ENCODE measurements at places on chromosomes 5 and 9.
A peak's percentile ranks its signal among the peaks of the same experiment; 100 is the strongest.

- no peak for DNase-seq
Measured at GRCh38 chr5:11905206-11905605, 960 bp upstream of the CTNND2 start.

DNA sequence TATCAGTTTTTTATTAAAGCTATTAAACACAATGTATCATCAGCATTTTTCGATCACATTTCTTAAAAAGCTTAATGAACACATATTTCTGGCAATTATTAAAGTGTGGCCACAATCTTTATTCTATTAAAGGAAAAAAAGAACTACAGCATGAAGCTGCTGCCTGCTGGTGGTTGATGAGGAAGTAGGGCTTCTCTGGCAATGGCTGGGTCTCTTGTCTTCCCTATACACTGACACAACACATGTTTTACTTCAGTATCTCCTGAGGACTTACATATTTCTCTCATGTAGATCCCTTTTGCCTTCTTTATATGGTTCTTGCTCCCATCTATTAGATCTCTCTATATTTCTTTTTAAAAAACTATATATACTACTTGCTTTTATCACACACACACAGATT, 590.7 kb downstream of the RAB3C start:
- no peak for DNase-seq

DNA sequence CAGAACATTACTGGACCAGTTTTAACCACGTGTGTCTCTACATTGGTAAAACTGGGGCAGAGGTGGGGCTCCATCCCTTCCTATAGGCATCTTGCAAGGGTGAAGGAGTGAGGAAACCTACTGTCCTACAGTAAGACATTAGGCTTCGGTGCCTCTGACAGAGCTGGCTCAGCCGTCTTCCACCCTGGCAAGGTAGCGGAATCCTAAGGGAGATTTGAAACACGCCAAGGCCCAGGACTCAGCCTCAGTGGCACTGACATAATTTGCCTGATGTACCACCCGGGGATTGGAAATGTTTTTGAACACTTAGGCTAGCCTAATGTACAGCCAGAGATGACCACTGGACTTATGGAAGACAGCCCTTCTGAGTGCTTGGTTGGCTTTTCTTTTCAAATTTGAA, 329.7 kb upstream of the IRX1 start:
- DNase-seq = no peak

GRCh38 chr5:158895588-158895987, 204.1 kb downstream of the EBF1 start:
- DNase-seq = no peak

GRCh38 chr5:15252331-15252730, 247.6 kb upstream of the FBXL7 start:
- peak; percentile 60 for DNase-seq

DNA sequence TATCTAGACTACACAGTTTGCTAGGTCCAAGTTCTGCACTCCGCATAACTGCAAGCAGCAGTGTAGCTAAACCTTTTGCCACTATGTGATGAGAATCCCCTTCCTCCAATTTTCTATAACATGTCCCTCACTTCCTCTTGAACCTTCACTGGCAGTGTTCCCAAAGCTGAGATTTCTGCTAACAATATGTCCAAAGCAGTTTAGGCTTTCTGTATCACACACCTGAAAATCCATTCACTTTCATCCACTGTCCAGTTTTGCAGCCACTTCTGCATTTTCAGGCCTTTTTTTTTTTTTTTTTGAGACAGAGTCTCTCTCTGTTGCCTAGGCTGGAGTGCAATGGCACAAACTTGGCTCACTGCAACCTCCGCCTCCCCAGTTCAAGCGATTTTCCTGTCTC, 111.1 kb downstream of the GADD45G start:
- no peak for DNase-seq

GRCh38 chr5:163309914-163310313, 127.5 kb upstream of the CCNG1 start:
- no peak for DNase-seq

DNA sequence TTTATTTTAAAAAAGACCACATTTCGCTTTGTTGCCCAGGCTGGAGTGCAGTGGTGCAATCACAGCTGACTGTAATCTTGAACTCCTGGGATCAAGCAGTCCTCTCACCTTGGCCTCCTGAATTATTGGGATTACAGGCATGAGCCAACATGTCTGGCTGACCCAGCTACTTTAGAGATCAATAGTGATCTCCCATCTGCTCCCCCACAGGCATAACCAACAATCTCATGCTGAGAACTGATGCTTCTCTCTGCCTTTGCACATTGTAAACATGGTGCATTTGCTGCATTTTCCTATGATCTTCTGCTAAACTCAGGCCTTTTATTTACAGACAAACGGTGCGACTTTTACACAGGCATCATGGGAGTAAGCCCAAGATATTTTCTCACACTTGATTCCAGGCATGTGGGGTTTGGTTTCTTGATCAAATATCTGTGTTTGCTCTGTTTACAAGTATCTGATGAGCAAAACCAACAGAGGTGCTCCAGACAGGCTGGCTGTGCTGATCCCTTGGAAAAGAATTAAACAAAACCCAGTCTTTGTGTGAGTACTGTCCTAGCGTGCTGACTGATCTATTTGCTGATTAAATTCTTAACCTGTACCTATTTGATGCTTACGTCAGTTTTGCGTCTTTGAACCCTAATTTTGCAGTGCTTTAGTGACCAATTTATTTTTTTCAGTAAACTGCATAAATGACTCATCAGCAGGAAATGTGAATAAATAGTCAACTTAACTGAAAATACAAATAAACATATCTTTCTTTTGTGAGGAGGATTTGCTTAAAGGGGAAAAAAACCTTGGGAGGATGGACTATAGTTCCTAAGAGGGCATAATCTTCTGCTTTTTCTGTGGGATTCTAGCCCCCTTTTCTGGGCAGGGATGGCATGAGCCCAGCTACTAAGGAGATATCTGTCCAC, 191.7 kb upstream of the NR3C1 start:
- no peak for DNase-seq

- no peak for DNase-seq
Measured at GRCh38 chr9:129525656-129526196, 95.2 kb downstream of the C9orf50 start.

DNA sequence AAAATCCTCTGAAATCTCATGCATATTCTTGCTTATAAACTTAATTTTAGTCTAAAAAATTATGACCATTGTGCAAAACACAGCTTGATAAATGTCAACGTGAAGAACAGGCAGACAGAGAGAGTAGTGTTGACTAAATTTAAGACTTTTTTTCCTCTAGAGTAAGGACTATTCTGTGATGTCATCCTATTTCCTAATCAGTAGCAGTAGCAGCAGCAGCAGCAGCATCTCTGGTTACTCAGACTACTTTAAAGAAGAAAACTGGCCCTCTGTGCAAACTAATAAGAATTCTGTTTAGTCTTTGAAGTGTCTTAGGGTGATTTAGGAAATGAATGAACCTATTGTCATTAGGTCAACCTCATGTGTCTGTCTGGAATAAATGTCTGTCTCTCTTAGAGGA, 403.0 kb downstream of the HINT1 start:
- DNase-seq = no peak

- no peak for DNase-seq
Measured at GRCh38 chr5:6743161-6743560, 29.9 kb downstream of the TENT4A start.

- DNase-seq = no peak
Measured at GRCh38 chr9:94717761-94718160, 8.7 kb upstream of the AOPEP start.

- peak; percentile 60 for DNase-seq
Measured at GRCh38 chr9:121360601-121361374, 9.3 kb downstream of the STOM start.

DNA sequence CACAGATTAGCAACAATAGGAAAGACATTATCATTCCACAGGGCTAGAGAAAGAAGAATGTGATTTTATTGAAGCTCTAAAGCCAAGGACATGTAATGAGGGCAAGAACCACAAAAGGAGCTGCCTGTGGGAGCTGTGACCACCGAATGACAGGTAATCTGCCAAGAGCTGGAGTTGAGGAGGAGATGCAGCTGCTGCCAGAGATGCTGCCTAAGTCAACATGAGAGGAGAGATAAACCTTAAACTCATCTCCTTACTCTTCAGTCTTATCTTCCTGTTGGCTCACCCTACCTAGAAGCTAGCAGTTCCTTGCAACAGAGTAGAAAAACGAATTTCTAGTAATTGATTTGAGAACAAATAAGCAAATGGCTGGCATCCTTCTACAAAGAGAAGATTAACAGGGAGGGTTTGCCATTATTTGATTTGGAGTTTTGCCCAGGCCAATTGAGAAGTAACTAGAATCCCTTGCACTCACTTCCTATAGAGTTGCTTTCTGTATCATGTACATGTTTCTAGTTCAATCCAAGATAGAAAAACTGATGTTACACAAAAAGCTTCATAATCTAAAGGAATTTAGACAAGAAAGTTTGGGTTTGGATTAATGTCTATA, 539.2 kb downstream of the TLE1 start:
- DNase-seq = peak; percentile 59

GRCh38 chr9:101764472-101764871, 26.0 kb upstream of the GRIN3A start:
- no peak for DNase-seq

GRCh38 chr5:33595303-33595702, 154.5 kb downstream of the TARS1 start:
- DNase-seq = no peak

- DNase-seq = peak; percentile 71
Measured at GRCh38 chr5:34652466-34652865, 3.7 kb upstream of the RAI14 start.

DNA sequence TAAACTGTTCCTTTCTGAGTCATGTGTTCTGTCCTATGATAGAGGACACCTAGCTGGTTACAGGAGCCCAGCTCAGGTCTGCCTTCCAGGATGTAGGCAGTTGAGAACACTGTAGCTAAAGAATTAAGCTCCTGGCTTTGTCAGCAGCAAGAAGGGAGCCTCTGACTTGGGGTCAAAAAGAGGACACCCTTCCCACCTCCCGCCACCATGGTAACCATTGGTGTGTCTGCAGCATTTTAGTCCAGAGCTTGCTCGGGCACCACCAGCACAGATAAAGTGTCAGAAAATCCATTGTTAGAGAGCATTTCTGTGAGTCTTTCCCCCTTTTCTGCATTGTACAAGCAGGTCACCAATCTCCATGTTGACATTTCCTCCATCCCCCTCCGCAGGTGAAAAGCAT, 181.7 kb downstream of the DOCK8 start:
- DNase-seq = no peak

GRCh38 chr5:10789021-10789420, 28.0 kb upstream of the DAP start:
- DNase-seq = peak; percentile 76

DNA sequence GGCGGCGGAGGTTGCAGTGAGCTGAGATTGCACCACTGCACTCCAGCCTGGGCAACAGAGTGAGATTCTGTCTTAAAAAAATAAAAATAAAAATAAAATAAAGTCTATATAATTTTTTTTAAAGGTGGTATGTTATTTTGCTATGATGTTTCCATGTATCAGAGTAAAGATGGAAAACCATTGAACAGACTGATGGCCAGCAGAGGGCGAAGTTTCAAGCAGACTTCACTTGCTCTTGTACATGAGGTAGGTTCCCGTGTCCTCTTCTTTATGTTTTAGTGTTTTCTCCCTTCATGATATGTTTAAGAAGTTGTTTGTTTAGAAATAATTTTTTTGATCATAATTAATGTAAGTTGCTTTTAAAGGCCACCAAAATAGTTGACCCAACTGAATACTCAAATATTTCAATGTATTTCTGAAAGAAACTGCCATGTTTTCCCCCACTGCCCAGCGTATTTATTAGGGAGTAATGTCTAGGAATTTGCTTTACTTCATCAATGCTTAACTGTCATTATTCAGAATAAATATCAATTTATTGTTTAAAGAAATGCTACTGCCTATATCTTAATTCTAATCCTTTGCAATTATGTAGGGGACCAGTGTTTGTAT, 146.4 kb downstream of the HACD4 start:
- no peak for DNase-seq

DNA sequence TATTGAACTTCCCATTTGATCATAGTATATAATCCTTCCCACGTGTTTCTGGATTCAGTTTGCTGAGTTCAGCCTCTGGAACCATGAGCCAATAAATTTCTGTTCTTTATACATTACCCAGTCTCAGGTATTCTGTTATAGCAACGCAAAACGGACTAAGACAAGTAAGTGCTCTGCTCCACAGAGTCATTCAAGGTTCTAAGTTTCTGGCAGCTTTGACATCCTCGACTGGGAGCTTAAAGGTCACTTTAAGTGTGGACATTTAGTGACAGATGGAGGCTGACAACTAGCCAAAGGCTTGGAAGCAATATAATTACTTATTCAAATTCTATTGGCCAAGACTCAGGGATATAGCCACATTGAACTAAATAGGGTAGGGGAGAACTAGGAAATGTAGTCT, 177.7 kb upstream of the RASEF start:
- DNase-seq = no peak

DNA sequence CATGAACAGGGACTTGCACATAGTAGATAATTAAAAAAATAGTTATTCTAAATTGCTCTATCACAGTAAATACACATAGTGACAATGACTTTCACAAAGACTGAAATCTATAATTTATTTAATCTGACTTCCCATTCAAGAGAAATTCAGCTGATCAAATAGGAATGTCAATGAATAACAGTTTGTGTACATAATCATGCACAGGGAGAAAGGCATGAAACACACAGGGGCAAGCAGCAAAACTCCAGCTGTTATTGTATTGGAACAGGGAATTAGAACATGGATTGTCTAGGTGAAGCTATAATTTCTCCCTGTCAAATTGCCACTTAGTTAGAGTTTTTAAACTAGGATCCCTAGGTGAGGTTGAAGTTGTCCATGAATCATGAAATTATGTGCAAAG, 99.9 kb downstream of the HCN1 start:
- DNase-seq = no peak

GRCh38 chr5:150302301-150303069, at the start of gene ARSI:
ARSI (minus strand) TSS chr5:150302905; CDS start chr5:150302373, 532 bp downstream.
- DNase-seq = peak; percentile 97

DNA sequence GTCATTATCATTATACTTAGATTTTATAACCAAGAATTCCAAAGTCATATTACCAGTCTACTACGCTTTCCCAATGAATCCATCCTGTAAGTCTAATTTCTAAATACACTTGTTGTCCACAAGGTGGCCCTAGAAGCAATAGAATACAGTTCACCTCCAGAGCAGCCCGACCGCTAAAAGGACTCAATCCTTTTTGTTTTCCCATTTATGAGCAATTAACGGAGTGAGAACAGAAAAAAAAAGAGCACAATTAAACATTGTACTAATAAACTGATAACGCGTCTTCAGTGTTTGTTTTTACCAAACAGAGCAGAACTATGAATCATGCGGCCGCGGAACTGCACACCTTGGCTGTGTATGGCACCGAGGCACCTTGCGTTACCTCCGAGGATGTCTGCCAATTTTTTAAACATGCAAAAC, 160.7 kb upstream of the DAPK1 start:
- DNase-seq = peak; percentile 54

DNA sequence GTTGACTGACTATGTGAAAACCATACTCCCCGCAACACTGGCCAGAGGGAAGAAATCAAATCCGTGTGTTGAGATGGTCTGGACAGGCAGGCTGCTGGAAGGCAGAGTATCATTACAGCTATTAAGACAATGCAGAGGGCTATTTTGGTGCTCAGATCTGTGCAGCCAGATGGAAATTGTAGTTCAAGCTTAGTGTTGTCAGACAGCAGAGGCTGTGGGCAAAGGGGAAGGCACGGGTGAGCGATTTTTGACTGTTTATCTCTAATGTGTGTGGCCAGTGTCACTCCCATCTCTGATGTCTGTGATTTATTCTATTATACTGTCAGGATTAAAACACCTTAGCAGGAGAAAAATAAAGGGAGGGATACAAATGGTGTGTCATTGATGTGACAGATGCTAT, 984.4 kb upstream of the WWC1 start:
- no peak for DNase-seq

Measured in NCI-H226 (cell line).